T-helper 2 cell (primary cell): ENCODE measurements at places on chromosomes 11 and 22.

GRCh38 chr11:128207861-128208321 is 379.5 kb downstream of the ETS1 start:
- no peak for DNase-seq

DNA sequence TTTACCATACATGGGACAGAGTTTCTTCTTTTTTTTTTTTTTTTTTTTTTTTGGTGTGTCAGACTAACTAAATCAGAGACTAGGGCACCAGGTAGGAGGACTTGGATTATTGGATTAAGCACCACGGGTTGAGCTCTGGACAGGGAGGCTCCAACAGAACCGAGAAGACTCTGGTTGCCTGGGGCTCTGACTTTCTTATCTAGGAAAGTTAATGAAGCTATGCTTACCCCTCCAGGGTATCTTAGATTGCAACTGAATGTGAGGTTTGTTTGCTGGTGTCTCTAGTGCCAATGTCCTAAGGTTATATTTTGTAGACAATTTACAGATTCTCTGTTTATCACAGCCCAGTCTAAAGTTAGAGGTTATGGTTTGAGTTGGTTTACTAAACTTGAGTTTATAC is 18.1 kb downstream of the ETS1 start:
- no peak for DNase-seq

- no peak for DNase-seq
These were observed 28.3 kb downstream of the MUC6 start for GRCh38 chr11:1008001-1008802.

DNA sequence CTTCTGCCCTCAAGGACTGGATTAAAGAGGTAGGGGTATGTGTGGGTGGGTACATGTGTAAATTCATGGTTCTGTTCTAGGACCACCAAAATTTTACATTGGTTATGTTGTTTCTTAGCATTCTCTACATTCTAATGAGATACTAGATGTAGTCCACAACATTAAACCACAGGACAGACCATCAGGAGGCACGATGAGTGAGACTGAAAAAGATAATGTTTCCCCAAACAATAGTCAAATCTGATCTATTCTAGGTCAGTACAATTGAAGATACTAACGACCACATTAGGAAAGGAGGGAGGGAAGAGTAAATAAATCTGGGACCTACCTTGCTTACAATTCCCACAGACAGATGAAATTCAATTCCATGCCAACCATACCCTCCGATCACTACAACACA is 42.2 kb downstream of the MRTFA start:
- no peak for DNase-seq

GRCh38 chr11:86818462-86819192 is 18.3 kb downstream of the PRSS23 start:
- DNase-seq: no peak
